Activated CD8-positive, alpha-beta T cell treated with anti-CD3 and anti-CD28 coated beads, Interleukin-2, amount 10 ng/mL, durations not matched to agents 7 days and 5 days (primary cell): ENCODE measurements at places on chromosomes 13 and 19.
A peak's percentile ranks its signal among the peaks of the same experiment; 100 is the strongest.

DNA sequence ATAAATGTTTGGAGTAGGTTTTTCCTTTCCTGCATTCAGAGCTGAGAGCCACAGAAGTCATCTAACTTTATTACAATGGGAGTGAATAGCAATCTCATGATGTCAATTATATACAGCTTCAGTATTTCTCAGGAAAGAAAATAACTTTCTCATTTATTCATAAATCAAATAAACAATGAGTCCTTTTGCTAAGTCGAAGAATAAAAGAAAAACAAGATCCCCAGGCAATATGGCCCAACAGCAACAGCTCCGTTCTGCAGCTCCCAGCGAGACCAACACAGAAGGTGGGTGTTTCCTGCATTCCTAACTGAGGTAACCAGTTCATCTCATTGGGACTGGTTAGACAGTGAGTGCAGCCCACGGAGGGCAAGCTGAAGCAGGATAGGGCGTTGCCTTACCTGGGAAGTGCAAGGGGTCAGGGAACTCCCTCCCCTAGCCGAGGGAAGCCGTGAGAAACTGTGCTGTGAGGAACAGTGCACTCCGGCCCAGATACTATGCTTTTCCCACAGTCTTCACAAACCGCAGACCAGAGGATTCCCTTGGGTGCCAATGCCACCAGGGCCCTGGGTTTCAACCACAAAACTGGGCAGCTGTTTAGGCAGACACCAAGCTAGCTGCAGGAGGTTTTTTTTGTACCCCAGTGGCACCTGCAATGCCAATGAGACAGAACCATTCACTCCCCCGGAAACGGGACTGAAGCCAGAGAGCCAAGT, 128.2 kb downstream of the SLITRK1 start:
- DNase-seq: no peak

- DNase-seq: no peak
These were observed 15.7 kb downstream of the COL4A1 start for GRCh38 chr13:110291286-110291685.

- no peak for DNase-seq
These were observed 16.2 kb downstream of the NFIC start for GRCh38 chr19:3382460-3383100.

- DNase-seq: peak; percentile 55
These were observed 9.4 kb downstream of the LTBP4 start for GRCh38 chr19:40610396-40611064.

GRCh38 chr13:90448466-90449037, 898.9 kb upstream of the MIR17HG start:
- DNase-seq: no peak

DNA sequence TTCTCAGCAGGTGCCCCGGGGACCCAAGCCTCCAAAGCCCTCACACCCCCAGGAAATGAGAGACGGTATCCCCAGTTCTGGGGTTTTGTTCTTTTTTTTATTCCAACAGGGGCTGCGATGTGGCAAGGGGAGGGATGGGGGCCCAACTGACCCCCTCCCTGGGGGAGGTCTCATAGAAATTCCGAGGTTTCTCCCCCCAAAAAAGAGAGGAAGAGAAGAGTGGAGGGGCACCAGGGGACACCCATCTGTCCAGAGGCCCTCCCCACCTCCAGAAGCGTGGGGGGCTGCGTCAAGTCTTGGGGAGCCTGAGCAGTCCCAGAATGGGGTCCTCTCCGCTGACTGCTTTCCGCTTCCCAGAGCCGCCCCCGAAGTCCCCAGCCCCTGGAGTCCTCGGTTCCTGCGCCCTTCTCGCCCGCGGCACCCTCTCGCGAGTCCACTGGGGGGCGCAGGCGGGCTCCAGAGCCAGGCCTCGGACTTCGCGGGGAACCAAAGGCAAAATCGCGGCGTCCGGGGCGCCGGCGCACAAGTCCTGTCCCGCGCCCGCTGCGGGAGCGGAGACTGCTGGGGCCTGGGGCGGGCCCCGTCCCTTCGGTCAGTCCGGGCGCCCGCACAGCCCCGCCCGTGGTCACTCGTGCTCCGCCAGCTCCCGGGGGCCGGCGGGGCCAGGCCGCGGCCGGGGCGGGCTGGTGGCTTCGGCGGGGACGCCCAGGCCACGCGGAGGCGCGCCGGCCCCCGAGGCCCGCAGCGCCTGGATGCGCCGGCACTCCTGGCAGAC, 4.4 kb upstream of the ATP1A3 start:
- DNase-seq: peak; percentile 48

GRCh38 chr19:43847884-43848283, 20.8 kb downstream of the ZNF283 start:
- DNase-seq: no peak

GRCh38 chr19:664913-665443, 2.0 kb upstream of the RNF126 start:
- DNase-seq: peak; percentile 78

GRCh38 chr19:38862321-38863059, 12.7 kb upstream of the HNRNPL start:
- DNase-seq: no peak

DNA sequence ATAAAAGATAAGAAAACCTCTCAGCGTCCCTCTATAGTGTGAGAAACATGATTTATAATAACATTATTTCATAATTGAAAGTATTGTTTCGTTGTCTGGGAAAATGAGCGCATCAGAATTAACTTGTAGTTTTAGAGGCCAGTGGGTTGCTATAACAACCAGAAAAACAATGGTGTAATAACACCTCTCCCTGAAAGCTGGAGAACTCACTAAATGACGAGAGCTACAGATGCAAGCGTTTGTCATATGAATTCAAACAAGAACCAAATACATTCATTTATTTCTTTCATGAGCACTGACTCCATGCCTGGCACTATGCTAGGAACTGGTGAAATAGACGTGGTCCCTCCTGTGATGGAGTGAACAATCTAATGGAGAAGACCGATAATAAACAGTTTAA, 16.3 kb downstream of the KBTBD7 start:
- DNase-seq: no peak

GRCh38 chr19:46992699-46993535, 26.7 kb upstream of the NPAS1 start:
- no peak for DNase-seq

DNA sequence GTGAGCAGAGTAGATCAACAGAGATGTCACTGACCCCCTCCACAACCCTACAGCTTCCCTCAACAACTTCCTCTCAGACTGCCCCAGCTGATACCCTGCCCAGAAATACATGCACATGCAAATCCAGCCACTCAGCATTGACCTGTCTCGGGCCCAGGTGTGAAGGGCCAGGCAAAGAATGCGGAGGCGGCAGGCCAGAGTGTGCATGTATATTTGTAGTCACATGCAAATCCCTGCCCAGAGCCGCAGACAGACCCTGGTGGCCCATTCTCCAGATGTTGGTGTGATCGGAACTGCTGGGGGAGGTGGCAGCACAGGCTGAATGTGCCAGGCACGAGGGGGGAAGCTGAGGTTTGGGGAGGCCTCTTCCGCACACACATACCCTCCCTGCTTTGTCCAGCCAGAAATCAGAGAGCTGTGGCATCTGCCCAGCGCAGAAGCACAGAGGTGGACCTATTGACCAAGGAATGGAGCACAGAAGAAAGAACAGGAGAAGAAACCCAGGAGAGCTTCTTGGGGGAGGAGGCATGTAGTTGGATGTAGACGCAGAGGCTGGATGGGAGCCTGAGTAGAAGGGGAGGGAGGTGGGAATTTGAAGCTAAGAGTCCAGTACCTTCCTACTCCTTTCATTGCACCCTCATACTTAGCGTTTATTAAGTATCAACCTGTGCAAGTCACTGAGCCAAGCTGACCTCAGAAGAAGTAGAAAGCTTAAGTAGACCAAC, 14.4 kb downstream of the MEF2B start:
- no peak for DNase-seq

GRCh38 chr19:34474233-34474989, 7.1 kb upstream of the WTIP start:
- DNase-seq: no peak
